Neural progenitor cell (in vitro differentiated cells): ENCODE measurements at places on chromosomes 3 and 15. TPM values are rescaled to one million over a fixed set of nuclear protein-coding genes. Genes with fewer than 3 reads are reported as not detected.

DNA sequence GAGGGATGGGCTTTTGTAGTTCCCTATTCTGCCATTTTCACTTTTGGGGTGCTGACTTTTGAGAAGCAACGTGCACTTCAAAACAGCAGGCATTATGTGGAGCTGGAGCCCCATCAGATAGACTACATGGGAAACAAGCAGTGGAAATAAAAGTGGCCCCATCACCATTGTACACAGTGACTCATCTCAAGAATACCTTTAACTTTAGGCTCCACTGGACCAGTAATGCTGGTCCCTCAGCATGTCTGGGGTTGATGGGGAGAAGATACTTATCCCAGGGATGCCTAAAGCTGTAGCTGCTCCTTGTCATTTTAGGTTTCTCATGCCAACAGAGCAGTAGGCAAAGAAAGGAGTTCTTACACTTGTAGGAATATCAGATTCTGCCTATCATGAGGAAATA, 45.0 kb downstream of the LSM3 start:
- no peak overlapping the region for H3K27ac ChIP-seq
- no peak overlapping the region for H3K4me3 ChIP-seq
- no peaks in the 10 kb centered on the region for H3K27me3 ChIP-seq
- H3K36me3 ChIP-seq: no peaks in the 10 kb centered on the region

DNA sequence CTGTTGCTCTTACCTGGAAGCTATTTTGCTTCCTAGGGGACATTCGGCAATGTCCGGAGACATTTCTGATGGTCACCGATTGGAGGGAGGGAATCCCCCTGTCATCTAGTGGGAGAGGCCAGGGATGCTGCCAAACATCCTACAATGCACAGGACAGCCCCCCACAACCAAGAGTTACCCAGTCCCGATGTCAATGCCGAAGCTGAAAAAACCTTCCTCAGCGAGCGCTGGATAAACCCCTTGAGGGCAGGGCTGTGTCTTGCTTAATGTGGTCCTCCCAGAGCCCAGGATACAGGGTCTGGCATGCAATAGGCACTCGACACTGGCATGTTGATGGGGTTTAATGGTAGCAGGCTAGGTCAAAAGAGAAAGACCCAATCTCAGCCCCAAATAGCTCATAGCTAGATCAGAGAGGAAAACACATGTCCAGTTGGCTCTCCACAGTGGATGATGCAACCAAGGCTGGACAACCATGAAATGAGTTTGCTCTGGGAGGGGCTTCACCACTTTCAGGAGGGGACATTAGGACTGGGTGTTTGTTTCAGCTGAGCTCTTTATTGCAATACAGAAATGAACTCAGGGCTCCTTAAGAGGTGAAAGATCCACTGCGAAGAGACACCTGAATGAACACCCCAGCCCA, 16.5 kb upstream of the PAQR5 start:
- no peak overlapping the region for H3K27ac ChIP-seq
- H3K4me3 ChIP-seq: no peak overlapping the region
- H3K27me3 ChIP-seq: no peaks in the 10 kb centered on the region
- no peak for DNase-seq
- H3K36me3 ChIP-seq: no peaks in the 10 kb centered on the region

DNA sequence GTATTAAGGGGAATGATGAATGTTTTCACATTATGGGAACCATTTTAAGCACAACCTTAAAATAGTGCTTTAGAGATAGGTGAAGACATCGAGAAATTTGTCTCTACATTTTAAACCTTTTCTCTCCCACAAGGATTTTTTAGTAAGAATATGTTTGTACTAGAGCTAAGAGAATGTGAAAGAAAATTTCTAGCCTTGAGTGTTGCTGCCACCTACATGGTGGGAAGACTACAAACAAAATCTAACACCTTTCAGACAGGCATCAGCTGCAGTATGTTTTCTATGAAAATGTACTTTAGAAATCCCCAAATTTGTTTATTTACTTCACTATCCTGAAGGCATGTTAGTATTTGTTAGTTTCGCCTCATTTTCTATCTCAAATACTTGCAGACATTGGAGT, 247.4 kb downstream of the WDR72 start:
- no peak overlapping the region for H3K27ac ChIP-seq
- no peaks in the 10 kb centered on the region for H3K4me1 ChIP-seq
- no peaks in the 10 kb centered on the region for H3K27me3 ChIP-seq
- H3K4me3 ChIP-seq: no peak overlapping the region
- DNase-seq: no peak

The CYP19A1 gene
- not detected in 2 replicates for total RNA-seq

- no peaks in the 10 kb centered on the region for H3K27me3 ChIP-seq
- no peak for DNase-seq
- H3K4me1 ChIP-seq: no peaks in the 10 kb centered on the region
- no peak overlapping the region for H3K4me3 ChIP-seq
- H3K27ac ChIP-seq: no peak overlapping the region
Observed at GRCh38 chr3:42697289-42698051, 5.1 kb downstream of the HHATL start.

The ZMYND10 gene
- total RNA-seq: 0.37 and 1.7 TPM in 2 replicates

The CAMK2N2 gene
- total RNA-seq: 0.71 TPM in 1 of 2 replicates, not detected in the other

The CACNA2D2 gene
- 4.3 and 9.5 TPM in 2 replicates for total RNA-seq

The P2RY12 gene
- not detected in 2 replicates for total RNA-seq

The VEPH1 gene
- total RNA-seq: 0.96 TPM in 1 of 2 replicates, not detected in the other

DNA sequence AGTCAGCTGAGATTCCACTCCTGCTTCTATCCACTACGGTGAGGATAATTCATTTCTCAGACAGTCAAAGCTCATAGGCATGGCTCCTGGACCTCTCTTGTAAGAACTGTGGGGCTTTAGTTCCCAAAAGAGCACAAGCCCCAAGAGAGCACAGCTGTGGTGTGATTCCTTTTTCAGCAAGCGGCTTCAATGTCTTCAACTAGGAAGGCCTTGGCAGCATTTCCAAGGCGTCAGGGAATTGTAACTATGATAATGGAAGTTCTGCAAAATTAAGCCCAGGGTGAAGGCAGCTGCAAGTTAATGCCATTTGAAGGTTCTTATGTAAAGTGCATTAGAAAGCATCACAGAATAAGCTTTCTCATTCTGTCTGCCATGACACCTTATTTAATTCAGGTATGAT, 657.1 kb downstream of the GRM7 start:
- H3K4me1 ChIP-seq: peaks cover 14% of the 10 kb centered on the region
- no peak overlapping the region for H3K4me3 ChIP-seq
- peaks cover 46% of the 10 kb centered on the region for H3K27me3 ChIP-seq

DNA sequence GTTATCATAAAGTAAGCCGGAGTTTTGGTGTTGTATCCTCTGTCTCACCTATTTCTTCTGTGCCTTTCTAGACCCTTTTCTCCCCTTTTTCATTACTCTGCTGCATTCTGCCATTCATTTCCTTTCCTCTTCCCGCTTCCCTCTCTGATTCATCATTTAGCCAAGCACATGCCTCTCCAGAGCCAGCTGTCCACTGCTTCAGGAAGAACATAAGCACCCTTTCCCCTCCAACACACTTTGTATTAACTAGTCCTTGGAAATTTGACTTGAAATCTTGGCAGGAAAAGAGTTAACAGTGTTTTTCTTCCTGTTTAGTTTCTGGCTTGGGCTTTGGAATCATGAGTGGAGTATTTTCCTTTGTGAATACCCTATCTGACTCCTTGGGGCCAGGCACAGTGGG, 9.7 kb downstream of the APH1B start:
- H3K4me1 ChIP-seq: peaks cover 2% of the 10 kb centered on the region
- no peaks in the 10 kb centered on the region for H3K27me3 ChIP-seq
- DNase-seq: no peak
- no peaks in the 10 kb centered on the region for H3K36me3 ChIP-seq
- H3K4me3 ChIP-seq: no peak overlapping the region

The ZNF80 gene
- total RNA-seq: not detected in 2 replicates

The NEDD4 gene
- total RNA-seq: 16.1 and 36.7 TPM in 2 replicates

DNA sequence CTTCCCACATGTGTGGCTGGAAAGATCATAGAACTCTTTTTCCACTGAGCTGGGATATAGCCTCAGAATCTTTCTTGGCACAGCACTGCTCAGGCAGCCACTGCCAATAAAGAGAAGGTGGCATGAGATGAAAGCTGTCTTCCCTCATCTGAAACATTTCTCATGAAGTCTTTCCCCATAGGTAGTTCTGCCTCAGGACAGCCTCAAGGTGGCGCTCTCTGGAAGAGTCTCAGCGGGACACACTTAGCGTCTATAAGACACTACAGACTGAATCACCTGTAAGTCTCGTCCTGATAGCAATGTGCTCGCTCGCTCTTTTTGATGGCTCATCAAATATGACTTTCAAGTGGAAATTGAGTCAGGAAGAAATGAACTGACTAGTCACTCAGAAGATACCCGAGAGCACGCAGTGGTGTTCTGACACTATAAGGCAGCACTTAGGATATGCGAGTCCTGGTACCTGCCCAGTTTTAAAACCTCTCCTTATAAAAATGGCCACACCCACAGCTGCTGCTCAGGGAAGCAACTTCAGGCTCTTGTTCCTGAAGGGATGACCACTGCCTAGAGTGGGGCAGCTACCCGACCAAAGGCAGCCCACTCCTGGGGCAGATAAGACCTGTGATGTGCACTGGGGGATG, 269.5 kb downstream of the SUCLG2 start:
- H3K27ac ChIP-seq: no peak overlapping the region
- no peaks in the 10 kb centered on the region for H3K27me3 ChIP-seq
- H3K36me3 ChIP-seq: no peaks in the 10 kb centered on the region
- no peaks in the 10 kb centered on the region for H3K4me1 ChIP-seq
- DNase-seq: peak; percentile 70

DNA sequence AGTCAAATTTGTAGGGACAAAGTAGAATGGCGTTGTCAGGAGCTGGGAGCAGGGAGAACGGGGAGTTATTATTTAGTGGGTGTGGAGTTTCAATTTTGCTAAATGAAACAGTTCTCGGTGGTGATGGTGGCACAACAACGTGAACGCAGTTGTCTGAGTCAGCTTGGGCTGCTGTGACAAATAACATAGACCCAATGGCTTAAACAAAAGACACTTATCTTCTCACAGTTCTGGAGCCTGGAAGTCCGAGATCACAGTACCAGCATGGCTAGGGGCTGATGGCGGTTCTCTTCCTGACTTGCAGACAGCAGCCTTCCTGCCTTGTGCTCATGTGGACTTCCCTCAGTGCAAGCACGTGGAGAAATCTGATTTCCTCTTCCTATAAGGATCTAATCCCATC, 90.2 kb downstream of the CHSY1 start:
- H3K27me3 ChIP-seq: no peaks in the 10 kb centered on the region
- H3K27ac ChIP-seq: no peak overlapping the region
- no peaks in the 10 kb centered on the region for H3K4me1 ChIP-seq
- no peaks in the 10 kb centered on the region for H3K36me3 ChIP-seq
- no peak for DNase-seq

The RHCG gene
- total RNA-seq: not detected in 2 replicates

DNA sequence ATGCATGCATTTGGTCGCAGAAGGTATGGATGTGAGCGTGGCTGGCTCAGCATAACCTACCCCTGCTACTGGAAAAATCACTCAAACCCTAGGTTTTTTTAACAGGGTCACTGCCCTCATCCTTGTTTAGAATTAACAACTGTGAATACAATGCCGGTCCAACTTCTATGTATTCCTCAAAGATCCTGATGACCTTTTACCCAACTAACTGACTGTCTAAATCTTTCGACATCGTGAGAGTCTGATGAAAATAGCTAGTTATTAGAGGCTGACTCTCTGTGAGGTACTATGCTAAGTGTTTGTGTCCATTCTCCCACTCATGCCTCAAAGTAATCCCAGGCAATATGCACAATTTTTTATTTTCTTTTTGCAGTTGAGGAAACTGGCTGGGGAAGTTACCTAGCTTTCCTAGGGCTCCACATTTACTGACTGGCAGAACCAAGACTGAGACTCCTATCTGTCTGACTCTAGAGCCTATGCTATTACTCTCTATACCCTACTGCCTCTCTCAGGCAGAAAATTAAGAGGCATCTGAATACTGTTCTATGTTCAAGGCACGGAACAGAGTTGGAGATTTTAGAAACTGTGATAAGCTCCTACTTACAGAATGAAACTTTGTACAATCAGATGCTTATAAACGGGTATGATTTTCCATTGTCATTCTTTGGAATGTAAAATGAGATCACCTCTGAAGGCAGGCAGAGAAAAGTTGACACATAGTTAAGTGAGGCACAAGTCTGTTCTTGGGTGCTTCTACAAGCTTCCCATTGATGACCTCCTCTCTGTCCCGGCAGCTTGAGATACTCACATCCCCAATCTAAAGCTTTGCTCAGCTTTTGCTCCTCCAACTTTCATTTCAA, 56.4 kb downstream of the FILIP1L start:
- H3K4me1 ChIP-seq: peaks cover 4% of the 10 kb centered on the region
- no peak for DNase-seq
- H3K4me3 ChIP-seq: no peak overlapping the region
- H3K36me3 ChIP-seq: no peaks in the 10 kb centered on the region
- no peak overlapping the region for H3K27ac ChIP-seq

- DNase-seq: no peak
- peaks cover 17% of the 10 kb centered on the region for H3K4me1 ChIP-seq
- H3K27me3 ChIP-seq: peaks cover 24% of the 10 kb centered on the region
- H3K36me3 ChIP-seq: no peaks in the 10 kb centered on the region
- H3K27ac ChIP-seq: no peak overlapping the region
- no peak overlapping the region for H3K4me3 ChIP-seq
Observed at GRCh38 chr3:120350401-120350941, 1.3 kb upstream of the LRRC58 start.

The MNS1 gene
- total RNA-seq: 3.0 and 6.2 TPM in 2 replicates

DNA sequence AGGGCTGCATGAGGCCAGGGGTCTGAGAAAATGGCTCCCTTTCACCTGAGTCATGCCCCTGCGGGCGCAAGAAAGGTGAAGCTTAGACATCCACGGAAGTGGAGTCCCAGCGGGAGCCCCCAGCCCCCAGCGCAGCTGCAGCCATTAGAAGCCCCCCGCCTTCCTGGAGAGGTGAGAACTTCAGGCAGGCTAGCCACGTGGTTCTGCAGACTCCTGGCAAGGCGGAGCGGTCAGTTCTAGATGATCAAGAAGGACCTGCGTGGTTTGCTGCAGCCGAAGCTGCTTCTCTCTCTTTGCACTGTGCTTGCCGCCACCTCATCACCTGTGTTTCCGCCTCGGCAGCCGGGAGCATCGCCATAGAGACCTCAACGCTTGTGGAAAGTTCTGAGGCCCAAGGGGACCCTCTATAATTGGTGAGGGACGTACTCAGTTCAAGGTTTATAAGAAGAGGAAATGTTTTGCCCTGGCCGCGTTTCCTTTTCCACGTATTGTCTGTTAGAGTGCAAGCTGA, 15.8 kb upstream of the KCNMB3 start:
- H3K4me1 ChIP-seq: no peaks in the 10 kb centered on the region
- H3K27me3 ChIP-seq: peaks cover 3% of the 10 kb centered on the region
- H3K36me3 ChIP-seq: no peaks in the 10 kb centered on the region

The RYR3 gene
- total RNA-seq: 2.1 and 4.4 TPM in 2 replicates

DNA sequence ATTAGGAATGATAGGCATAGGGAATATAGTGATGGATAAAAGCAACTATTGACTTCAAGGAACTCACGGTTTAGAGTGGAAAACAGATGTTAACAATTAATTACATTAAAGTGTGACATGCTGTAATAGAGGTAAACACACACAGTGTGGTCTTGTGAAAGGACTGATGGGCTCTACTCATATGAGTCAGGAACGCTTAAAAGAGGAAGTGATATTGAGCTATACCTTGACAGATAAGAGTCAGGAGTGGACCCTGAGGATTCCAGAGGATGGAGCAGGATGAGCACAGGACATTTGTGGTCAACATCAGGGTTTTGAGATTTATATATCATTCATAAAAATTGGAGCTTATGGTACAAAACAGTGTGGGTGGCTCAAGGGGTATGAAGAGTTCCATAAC, 11.0 kb downstream of the EXOG start:
- peaks cover 6% of the 10 kb centered on the region for H3K36me3 ChIP-seq
- H3K27ac ChIP-seq: no peak overlapping the region
- DNase-seq: no peak
- no peak overlapping the region for H3K4me3 ChIP-seq
